HS-27A (cell line): ENCODE measurements at places on chromosomes 2 and 18.
A peak's percentile ranks its signal among the peaks of the same experiment; 100 is the strongest.

GRCh38 chr18:9715978-9716774, 8.1 kb downstream of the RAB31 start:
- DNase-seq: no peak

- DNase-seq: no peak
Measured at GRCh38 chr2:230601510-230601909, 111.1 kb upstream of the CAB39 start.

DNA sequence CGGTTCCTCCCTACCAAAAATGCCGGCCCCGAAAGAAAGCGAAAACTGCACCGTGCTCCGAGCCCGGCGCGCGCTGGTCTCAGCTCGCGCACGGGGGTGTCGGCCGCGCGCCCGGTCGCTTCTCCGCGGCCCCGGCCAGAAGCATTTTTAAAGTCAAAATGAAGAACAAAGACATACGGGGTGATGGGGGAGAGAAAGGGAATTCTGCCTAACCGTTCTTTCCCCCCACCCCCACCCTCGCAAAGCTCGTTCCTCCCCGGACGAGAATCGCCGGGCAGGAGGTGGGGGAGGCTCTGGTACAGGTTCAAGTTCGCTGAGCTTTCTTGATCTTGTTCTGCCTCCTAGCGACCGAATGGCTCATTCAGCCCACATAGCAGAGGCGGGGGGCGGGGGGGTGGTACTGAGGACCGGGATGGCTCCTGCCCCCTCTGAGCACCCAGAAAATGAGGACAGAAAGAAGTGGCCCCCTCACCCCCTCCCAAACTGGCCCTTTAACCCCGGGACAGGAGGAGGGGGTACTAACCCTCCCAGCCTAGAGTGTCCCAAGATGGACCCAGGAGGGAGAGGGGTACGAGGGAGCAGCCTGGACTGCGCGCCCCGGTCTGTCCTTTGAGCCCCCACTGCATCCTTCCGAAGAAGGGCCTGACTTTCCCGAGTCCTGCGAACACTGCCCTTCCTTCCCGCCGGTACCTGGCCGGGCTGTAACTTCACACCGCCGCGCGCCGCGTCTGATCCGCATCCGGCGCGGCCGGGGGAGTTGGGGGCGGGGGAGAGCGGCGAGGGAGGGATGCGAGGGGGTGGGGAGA, 3.1 kb downstream of the BCL11A start:
- no peak for DNase-seq

GRCh38 chr2:20744366-20745335, 77.7 kb downstream of the GDF7 start:
- DNase-seq: no peak

GRCh38 chr18:3966246-3966641, 488.9 kb downstream of the DLGAP1 start:
- no peak for DNase-seq

- DNase-seq: no peak
Measured at GRCh38 chr2:176633754-176634153, 364.5 kb downstream of the MTX2 start.

GRCh38 chr2:192126912-192127311, 67.8 kb downstream of the TMEFF2 start:
- no peak for DNase-seq

- no peak for DNase-seq
Measured at GRCh38 chr2:215811409-215812345, 201.7 kb downstream of the MREG start.

DNA sequence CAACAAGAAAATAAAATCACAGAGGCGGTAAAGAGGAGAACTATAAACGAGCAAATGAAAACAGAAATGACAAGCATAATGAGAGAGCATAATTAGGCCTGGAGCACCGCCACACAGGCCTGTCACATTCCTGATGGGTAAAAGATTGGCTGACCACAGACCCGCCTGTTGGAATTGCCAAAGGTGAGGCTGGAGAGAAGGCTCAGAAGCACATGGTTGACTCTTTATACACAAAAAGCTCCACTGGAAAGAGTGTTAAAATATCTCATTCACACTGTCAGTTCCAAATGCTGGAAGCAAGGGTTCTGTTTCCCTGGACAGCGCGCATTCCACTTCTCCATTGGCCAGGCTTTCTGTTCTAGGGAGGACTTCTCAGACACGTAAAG, 5.9 kb upstream of the LGALSL start:
- DNase-seq: no peak

DNA sequence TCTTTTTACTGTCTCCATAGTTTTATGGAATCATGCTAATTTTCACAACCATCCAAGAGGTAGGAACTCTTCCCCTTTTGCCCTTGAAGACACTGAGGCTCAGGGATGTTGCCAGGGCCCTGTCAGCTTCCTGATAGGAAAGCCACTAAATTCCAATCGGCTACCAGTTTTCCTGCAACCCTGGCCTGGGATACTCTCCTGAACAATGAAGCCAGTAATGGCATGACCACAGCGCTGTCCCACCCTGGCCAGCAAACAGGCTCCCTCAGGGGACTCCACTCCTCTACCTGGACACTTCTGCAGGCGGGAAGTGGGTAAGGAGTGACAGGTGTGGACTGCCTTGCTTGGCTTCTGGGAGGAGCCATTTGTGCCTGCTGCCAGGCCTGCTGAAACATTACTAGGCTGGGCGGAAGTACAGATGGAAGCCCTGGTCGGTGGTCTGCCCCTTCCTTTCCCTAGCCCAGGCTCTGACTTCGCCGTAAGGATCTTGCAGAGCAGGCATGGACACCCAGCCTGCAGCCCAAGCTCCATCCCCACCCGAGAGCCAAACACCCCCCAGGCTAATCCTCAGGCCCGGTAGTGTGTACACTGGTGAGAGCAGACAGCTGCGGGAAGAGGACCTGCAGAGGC, 78.8 kb upstream of the SMAD2 start:
- DNase-seq: no peak

DNA sequence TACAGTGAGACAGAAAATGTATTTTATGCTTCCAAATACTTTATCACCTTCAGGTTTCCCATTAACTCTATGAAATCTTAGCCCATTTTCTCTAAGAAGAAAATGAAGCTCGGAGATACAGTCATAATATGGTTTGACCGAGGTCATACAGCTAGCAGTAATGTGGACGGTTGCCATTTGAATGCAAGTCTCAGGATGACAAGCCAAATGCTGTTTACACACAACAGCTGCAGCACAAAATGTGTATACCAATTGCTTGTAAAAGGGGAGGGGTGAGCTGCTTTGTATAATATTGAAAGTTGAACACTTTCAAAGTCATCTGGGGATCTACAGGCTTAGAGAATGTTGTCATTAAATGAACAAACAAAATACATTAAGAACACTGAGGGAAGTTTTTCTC, 93.8 kb upstream of the FSIP2 start:
- no peak for DNase-seq

- DNase-seq: no peak
Measured at GRCh38 chr2:236840857-236841256, 244.8 kb upstream of the COPS8 start.

GRCh38 chr2:174376967-174377366, 18.6 kb upstream of the SCRN3 start:
- no peak for DNase-seq

- no peak for DNase-seq
Measured at GRCh38 chr2:188515918-188516317, 224.2 kb downstream of the GULP1 start.

GRCh38 chr18:57052173-57052572, 94.7 kb upstream of the BOD1L2 start:
- DNase-seq: no peak

DNA sequence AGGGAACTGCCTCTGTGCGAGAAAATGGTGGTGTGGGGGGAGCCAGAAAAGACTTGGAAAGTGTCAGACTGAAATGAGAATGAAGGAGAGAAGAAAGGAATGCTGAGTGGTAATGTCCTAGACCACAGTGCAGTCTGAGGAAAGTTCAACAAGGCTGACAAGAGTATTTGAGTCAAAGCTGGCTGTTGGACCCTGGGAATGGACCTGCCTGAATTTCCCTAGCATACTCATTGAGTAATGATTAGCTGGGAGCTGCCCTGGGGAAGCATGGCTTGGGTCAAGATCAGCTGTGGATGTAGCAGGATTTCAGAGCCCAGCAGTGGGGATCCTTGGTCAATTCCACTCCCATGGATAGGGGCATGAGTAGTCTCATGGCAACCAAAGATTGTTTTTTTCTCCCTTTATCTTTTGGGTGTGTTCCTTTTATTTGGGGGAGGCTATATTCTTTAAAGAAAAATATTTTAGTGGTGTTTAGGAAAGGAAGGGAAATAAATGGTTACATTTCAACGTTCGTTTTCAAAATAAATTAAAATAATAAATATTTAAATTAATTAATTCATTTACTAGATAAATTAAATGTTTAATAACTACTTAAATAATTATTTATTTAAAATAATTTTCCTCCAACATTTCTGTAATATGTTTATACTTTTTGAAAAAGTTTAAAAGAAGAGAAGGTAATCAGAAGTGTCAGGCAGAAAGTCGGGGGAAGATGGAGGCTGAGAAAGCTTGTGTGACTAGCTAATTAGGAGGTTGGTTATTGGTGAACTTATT, 15.9 kb upstream of the LHCGR start:
- no peak for DNase-seq

- no peak for DNase-seq
Measured at GRCh38 chr2:216535454-216535995, 36.9 kb downstream of the RPL37A start.

DNA sequence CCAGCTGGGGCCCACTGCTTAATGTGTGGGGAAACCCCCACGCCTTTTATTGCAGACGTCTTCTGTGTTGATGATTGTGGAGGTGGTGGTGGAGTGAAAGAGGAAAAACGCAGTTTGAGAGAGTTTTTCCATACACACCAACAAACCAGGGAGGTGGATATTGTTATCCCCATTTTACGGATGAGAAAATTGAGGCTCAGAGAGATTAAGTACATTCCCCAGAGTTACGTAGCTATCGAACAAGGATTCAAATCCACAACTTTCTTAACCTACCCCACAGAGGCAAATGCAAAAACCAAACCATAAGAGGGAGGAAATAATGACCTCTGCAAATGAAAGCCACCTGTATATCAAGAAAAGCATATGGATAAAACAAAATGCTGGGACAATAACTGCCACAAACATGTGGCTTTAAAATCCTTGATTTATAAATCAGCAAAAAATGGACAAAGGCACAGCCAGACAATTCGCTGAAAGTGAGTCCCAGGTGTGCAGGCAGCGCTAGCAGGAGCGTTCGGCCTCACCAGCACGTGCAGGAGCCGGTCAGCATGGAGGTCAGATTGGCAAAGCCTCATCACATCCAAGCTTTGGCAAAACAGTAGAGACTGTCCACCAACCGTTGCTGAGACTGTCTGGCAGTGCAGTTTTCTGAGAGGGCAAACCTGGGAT, 12.6 kb upstream of the RAB17 start:
- no peak for DNase-seq

- no peak for DNase-seq
Measured at GRCh38 chr18:54284981-54285785, 15.9 kb downstream of the POLI start.

- peak; percentile 66 for DNase-seq
Measured at GRCh38 chr2:56687169-56687568, 503.4 kb downstream of the CCDC85A start.

- DNase-seq: no peak
Measured at GRCh38 chr2:159362816-159363251, 76.3 kb upstream of the WDSUB1 start.

DNA sequence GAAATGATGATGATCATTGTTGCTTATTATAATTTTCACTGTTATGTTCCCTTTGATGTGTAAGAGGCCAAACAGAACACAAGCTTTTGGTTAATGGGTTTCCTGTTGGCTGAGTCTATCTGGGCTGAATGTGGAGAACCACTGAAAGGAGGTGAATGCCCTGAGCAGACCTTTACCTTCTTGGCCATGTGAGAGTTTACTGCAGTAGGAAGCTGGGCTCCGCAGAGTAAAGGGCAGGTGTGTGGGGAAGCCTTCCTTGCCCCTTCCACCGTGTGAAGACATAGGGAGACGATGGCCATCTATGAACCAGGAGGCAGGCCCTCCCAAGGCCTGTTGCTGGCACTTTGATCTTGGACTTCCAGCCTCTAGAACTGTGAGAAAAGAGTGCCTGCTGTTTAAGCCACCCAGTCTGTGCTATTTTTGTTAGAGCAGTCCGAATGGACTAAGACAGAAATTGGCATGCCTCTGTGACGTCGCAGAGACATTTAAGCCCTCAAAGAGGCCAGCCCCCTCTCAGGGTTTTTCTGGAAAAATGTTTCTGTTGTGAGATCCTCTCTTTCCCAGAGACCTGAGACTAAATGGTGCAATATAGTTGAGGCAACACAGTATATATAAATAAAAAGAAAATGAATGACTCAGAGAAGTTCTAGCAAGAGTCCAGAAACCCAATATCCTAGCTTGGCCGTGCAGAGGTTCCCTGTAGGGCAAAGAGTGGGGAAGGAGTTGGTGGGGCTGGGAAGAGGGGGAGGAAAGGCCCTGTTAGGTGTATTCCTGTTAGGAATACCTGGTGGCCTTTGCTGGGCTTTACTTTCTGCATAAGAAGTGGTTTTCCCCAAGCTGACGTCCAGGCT, 121.9 kb upstream of the LGALSL start:
- DNase-seq: no peak

- no peak for DNase-seq
Measured at GRCh38 chr2:189848276-189848675, 64.0 kb downstream of the PMS1 start.

GRCh38 chr2:96225016-96225533, 16.4 kb upstream of the STARD7 start:
- no peak for DNase-seq

- DNase-seq: no peak
Measured at GRCh38 chr2:106343274-106343673, 124.9 kb downstream of the RGPD3 start.

- no peak for DNase-seq
Measured at GRCh38 chr2:222561817-222562645, 93.9 kb downstream of the FARSB start.

DNA sequence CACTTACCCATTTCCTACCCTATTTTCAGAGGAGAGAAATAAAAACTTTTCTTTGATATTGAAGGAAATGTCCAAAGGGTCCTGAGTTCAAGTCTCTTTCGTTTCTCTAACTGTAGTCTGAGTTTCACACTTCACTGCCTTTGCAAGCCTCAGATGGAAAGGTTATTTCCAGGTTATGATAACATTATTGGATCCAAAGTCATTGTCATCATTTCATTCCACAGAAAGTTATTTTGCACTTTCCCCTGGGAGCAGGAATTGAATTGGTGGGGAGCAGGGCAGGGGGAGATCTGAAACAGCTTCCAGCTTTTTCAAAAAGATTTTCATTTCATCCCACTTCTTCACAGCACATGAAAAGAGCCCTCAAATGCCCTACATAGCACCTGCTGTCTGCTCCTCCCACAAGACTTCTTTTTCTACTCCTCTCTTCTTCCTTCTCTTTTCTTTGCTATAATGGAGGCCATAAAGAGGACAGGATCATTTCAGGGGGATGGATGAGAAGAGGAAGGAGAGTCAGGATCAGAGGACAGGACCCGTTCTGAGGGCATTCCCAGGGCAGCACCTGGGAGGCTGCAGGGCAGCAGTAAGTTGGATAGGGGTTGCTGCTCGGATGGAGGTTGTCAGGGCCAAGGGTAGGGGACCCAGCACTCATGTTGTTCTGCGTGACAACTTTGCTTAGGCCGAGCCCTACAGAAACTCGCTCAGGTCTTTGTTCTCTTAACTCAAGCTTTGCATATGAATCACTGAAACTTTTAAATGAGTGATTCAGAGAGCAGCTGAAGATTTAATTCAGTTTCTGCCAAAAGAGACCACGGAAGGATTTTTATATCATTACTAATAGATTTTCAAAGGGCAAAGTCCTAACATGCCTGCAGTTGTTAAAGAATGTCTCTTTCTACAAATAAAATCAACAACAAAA, 11.4 kb upstream of the GALNT5 start:
- peak; percentile 53 for DNase-seq
